Stimulated activated CD4-positive, alpha-beta T cell treated with anti-CD3 and anti-CD28 coated beads, Interleukin-12 subunit alpha, Interleukin-12 subunit beta, amount 100 ng/mL, for 48 hours (primary cell): ENCODE measurements at places on chromosomes 2 and 18.

GRCh38 chr2:131037398-131038257, 55.6 kb downstream of the FAM168B start:
- no peak for DNase-seq

GRCh38 chr18:76771192-76771799, 51.1 kb upstream of the ZNF236 start:
- DNase-seq: no peak

- no peak for DNase-seq
These were observed 210.3 kb upstream of the RBMS1 start for GRCh38 chr2:160703648-160704585.

DNA sequence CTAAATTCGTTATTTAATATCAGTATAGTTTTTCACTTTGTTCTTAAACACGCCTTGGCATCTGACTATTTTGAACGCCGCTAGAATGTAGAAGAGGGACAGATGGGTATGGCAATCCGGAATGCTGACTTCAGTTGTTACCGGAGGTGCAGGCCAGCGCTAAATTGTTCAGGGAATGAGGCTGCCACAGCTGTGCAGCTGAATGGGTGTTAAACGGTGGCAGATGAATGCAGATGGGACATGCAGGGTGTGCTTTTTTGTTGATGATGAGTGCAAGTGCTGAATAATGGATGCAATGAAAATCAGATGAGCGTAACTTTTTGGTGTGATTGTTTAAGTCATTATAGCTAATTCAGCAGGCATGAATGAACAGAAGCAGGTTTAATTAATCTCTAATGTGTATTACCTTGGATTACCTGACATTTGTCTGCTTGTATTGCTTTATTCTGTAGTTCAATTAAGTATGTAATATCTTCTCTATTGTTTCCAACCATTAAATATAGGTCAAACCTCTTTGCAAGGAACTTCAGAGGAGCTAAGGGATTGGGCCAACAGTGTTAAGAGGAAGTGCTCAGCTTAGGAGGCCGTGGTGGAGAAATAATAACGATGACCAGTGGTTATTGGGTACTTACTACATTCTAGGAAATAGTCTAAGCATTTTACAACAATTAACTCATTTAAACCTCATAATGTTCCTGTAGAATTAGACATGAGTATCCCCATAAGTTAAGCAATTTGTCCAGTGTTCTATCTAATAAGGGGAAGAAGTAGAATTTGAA, 11.9 kb upstream of the CREG2 start:
- no peak for DNase-seq

- DNase-seq: no peak
These were observed 361.9 kb upstream of the MEX3C start for GRCh38 chr18:51559198-51559901.
